Fibroblast of skin of scalp (primary cell): ENCODE measurements at places on chromosomes 1 and 21.

DNA sequence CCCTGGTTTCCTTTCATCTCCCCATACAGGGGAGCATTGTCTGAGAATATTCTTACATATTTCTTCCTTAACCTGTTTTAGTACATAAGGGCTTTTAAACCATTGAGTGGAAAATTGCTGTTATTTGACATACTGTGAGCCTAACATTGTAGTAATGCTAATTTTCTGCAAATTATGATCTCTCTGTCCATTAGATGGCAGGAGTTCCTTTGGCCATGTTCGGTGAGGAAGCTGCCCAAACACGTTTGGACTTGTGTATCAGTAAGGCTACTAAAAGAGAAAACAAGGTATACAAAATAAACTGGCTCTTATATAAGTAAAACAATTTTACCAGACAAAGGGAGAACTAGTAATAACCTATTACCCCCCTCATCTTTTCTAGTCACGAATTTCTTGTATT lies 29.2 kb downstream of the CDC7 start:
- DNase-seq = peak; percentile 39

GRCh38 chr1:203178083-203178482 lies 2.5 kb upstream of the MYBPH start:
- DNase-seq = no peak

- DNase-seq = no peak
These were observed 76.7 kb downstream of the SIPA1L2 start for GRCh38 chr1:232553050-232553754.

- peak; percentile 33 for DNase-seq
These were observed 60.6 kb downstream of the PTPRC start for GRCh38 chr1:198699167-198700015.

DNA sequence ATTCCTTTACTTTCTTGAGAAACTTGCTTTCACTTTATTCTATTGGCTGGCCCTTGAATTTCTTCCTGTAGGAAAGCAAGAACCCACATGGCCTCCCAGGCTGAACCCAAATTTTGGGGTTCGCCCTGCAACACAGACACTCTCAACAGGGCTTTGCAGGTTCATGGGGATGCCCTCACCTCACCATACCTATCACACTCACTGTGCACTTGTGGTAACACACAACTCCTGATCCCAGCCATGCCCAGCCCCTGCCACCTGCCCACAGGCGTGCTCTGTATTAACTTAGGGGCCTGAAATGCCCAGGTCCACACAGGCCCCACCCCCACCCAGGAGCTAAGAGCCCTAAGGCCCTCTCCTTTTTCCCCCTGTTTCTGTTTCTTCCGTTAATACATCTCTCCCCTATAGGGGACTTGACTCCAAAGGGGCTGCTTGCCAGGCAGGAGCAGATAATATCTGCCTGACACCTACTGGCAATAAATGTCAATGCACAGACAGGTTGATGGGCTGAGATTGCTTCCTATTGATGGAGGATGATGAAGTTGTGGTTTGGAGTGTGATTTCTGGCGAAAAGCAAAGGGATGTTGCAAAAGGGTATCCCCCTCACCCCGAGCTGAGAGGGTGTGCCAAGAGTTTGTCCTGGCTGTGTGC lies 171.5 kb downstream of the AJAP1 start:
- DNase-seq = peak; percentile 61

GRCh38 chr1:107132195-107132594 lies 8.6 kb upstream of the NTNG1 start:
- no peak for DNase-seq

GRCh38 chr1:8061673-8062386 lies 35.7 kb upstream of the ERRFI1 start:
- peak; percentile 57 for DNase-seq

DNA sequence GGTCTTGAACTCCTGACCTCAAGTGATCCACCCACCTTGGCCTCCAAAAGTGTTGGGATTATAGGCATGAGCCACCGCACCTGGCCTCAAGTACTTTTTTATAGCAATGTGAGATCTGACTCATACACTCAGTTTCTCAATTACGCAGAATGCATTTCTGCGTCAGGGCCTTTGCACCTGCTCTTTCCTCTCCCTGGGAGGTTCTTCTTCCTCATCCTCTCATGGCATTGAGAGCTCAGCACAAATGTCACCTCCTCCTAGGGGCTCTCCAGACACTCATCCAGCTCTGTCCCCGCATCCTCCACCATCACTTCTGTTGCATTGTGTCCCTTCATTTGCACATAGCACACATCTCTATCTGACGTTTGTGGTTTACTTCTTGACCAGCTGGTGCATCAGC lies 418.8 kb downstream of the PTPRU start:
- no peak for DNase-seq

DNA sequence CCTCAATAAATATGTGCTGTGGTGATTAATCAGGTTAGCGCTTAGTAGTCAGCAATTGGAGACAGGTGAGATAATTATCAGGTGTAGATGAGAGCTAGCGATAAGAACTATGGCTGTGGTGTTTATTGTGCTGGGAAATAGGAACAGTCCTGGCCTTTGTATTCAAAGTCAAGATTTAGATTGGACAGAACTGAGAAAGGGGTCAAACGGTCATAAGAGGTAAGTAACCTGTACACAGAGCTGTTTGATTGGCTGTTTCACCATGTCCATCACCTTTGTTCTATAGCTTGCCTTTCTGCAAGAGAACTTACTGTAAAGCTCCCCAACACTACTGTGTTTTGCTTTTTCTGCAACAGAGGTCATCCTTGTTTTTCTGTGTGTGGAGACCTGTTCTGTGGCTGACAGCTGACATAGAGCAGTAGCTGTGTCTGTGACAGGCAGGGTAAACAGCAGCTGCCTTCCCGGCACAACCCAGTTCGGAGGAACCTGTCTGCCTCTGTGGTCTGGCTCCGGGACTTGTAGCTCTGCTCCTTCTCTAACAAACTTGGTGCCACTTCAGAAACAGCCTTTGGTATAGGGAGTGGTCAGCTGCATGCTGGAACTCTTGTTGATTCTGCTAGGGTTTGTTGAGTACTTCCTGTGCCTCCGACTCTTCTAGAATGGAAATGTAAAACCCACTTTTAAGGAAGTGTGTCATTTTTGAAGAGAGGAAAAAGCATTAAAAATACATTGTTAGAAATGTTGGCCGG lies 21.1 kb upstream of the CDC42 start:
- no peak for DNase-seq

- no peak for DNase-seq
These were observed 3.6 kb downstream of the KIAA0040 start for GRCh38 chr1:175188936-175189335.

DNA sequence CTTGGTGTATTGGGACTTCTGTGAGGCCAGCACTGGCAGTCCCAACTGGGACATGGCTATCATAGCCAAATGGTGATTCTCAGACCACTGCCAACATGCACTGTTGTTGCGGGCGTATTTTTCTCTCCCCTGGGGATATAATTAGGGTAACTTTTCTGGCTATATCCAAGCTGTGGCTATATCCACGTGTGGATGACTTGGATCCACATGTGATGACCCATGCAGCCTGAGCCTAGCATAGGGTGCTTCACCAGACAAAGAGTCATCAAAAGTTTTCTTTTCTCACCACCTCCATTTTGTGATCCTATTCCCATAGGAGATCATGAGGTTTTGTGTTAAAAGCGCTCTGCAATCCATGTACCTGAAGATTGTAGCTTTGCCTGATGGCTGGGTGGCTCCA lies 51.2 kb upstream of the CSF3R start:
- no peak for DNase-seq

GRCh38 chr1:115641762-115642167 lies at the start of gene VANGL1:
Gene VANGL1 (plus strand): TSS chr1:115641970. CDS start chr1:115651414, 9,444 bp downstream.
- DNase-seq = peak; percentile 68

DNA sequence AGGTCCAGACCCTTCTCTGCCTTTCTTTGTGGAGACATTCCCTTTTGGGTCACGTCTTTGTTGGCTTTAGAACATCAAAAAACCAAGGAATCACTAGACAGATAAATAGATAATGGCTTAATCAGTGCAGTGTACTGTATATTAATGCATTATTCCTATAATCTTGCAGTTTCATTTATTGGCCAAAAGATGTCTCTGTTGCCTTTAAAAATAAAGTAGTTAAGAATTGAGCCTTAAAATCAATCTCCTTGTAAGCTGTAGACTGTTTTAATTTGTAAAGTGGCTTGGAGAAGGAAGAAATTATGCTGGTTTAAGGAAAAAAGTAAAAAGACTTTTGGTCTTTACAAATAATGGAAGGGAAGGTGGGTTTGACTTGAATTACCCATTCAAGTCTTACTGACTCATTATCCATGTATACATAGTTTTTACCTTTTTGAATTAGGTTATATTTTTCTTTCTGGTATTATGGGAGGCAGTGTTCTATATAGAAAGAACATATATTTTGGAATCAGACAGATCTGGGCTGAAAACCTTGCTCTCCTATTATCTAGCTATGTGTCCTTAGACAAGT lies 84.6 kb downstream of the VPS13D start:
- peak; percentile 33 for DNase-seq

DNA sequence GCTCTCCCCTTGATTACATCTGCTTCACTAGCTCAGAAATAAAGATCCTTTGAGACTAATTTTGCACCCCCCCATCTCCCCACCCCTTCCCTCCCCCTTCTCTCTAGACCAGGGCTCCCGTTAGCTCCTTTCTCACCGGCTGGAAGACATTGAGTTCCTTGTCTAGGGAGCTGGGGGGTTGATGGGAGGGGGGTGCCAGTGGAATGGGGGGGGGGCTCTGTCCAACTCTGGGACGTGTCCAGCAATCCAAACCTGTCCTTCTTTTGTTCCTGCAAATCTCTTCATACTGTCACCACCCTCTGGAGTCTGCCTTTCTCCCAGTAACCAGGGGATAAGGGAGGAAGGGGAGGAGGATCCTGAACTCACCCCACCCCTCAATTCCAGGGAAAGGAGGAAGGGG lies 61.9 kb downstream of the RHBG start:
- no peak for DNase-seq

GRCh38 chr1:106022312-106022902 lies 1034.1 kb upstream of the PRMT6 start:
- DNase-seq = peak; percentile 38

- DNase-seq = no peak
These were observed 145.3 kb downstream of the SEC16B start for GRCh38 chr1:177824508-177824982.

DNA sequence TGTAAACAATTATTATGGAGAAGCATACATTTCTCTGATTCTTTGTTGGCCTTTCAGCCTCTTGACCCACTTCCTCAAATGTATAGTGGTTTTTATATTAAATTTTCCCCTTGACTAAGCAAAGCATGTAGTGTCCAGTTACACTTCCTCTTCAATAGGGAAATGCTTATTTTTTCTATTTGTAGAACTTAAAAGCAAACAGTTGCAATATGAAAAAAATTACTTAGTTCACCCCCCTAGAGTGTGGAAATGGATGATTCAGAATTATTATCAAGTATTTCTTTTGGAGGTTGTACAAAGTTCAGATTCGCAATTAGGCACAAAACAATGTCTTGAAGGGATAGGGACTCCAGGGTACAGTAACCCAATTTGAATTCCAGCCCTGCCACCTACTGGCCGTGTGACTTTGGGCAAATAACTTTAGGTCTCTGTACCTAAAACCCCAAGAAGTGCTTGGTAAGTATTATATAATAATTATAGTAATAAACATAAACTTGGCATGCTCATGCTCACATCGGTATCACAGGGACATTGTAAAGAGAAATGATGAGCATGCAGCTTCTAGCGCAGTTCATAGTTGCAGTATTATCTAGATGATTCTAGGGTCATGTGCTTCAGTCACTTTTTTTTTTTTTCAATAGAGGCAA lies 28.6 kb upstream of the IFNGR2 start:
- DNase-seq = peak; percentile 59

- DNase-seq = no peak
These were observed 230.2 kb downstream of the PAPPA2 start for GRCh38 chr1:176692988-176693696.

DNA sequence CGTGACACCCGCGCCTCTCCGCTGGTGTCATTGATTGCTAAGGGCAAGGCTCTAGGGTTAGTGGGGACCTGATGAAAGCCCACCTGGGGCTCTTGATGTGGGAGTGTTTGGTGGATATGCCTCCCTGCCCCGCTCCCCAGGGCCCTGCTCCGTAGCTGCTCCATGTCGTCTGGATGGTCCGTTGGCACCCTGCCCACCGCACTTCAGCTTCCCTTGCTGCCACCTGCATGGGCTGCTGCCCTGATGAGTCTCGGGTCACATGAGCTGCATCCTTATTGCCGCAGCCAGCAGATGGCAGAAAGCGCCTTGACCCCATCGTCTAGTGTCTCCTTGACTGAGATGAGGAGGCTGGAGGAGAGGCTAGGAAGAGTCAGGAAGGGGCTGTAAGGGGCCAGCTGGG lies 439.4 kb downstream of the CAMTA1 start:
- DNase-seq = no peak

DNA sequence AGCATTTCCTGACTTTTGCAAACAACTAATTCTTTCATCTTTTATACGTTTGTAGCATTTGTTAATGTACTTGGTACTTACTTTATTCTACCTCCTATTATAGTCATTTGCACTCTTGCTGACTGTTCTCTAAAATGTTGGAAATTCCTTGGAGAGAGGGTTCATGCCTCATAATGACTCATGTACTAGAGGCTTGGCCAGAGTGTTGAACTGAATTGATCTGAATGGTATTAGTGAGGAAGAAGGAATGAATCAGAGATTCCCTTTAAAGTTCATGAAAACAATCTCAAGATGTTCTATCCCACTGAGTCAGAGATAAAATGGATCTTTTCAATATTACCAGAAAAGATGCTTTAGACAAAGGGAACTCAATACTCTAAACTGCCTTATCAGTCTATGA lies 383.4 kb downstream of the SEC16B start:
- peak; percentile 76 for DNase-seq

GRCh38 chr1:201370500-201370899 lies 7.0 kb downstream of the TNNT2 start:
- no peak for DNase-seq

GRCh38 chr1:49694251-49694827 lies 329.4 kb downstream of the AGBL4 start:
- DNase-seq = no peak

DNA sequence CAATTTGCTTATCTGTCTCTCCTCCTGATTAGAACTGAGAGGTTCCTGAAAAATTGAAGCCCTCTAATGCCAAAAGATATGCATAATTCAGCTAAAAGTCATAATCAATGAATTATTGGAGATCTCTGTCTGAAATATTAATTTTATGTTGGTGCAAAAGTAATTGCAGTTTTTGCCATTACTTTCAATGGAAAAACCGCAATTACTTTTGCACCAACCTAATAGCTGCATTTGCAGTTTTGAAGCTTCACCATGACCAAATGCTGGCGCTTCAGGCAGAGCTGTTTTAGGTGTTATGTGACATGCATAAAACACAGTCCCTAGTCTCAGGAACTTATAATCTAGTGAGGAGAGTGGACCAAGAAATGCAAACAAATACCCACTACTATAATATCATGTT lies 29.7 kb upstream of the FASLG start:
- DNase-seq = no peak

GRCh38 chr1:201720522-201720844 lies 108.5 kb upstream of the IPO9 start:
- DNase-seq = no peak

GRCh38 chr1:93667642-93668041 lies 14.0 kb downstream of the BCAR3 start:
- DNase-seq = no peak
